Activated CD4-positive, alpha-beta memory T cell treated with anti-CD3 and anti-CD28 coated beads for 36 hours (primary cell): ENCODE measurements at places on chromosomes 2 and 18. TPM values are rescaled to one million over a fixed set of nuclear protein-coding genes. Genes with fewer than 3 reads are reported as not detected.
A peak's percentile ranks its signal among the peaks of the same experiment; 100 is the strongest.

GRCh38 chr18:42113529-42114191 is 158.6 kb downstream of the PIK3C3 start:
- H3K4me1 ChIP-seq, result peaks cover 12% of the 10 kb centered on the region
- H3K4me3 ChIP-seq, result no peak overlapping the region

- no peaks in the 10 kb centered on the region for H3K4me1 ChIP-seq
- no peak overlapping the region for H3K4me3 ChIP-seq
- no peak for DNase-seq
- no peaks in the 10 kb centered on the region for H3K27me3 ChIP-seq
Measured at GRCh38 chr2:18930971-18931370, 341.6 kb upstream of the NT5C1B start.

GRCh38 chr2:60641811-60642788 is 88.6 kb upstream of the BCL11A start:
- peak; percentile 17 for DNase-seq
- no peaks in the 10 kb centered on the region for H3K27me3 ChIP-seq
- no peaks in the 10 kb centered on the region for H3K36me3 ChIP-seq
- no peak overlapping the region for H3K4me3 ChIP-seq
- no peaks in the 10 kb centered on the region for H3K4me1 ChIP-seq
- H3K27ac ChIP-seq, result no peak overlapping the region

DNA sequence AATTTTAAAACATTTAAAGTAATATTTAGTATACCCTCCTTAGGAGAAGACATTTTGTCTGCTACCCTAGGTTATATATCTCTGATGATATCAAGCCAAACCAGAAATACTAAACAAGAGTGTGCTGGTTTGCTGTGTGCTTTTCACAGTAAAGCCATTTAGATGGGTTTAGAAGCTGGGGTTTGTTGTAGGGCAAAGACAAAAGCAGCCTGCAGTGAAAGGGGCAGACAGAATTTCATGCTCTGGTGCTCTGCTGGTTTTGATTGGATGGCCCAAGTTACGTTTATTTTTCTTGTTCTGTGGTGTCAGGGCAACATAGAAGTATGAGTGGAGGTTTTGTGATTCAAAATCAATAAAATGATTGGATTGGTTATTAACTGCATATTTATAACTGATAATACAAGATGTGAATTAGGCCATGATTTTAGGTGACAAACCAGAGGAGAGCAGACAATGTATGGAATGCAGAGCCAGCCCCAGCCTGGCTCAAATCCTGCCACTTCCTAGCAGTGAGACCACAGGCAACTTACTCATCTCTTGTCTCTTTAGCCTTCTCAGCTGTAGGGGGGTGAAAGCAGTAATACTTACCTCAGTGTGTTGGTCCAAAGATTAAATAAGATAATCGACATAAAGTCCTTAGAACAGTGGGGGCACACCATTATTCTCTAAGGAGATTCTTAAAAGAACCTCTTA is 30.9 kb upstream of the IER3IP1 start:
- H3K36me3 ChIP-seq, result no peaks in the 10 kb centered on the region
- H3K27ac ChIP-seq, result no peak overlapping the region
- no peaks in the 10 kb centered on the region for H3K4me1 ChIP-seq
- peaks cover 18% of the 10 kb centered on the region for H3K27me3 ChIP-seq

DNA sequence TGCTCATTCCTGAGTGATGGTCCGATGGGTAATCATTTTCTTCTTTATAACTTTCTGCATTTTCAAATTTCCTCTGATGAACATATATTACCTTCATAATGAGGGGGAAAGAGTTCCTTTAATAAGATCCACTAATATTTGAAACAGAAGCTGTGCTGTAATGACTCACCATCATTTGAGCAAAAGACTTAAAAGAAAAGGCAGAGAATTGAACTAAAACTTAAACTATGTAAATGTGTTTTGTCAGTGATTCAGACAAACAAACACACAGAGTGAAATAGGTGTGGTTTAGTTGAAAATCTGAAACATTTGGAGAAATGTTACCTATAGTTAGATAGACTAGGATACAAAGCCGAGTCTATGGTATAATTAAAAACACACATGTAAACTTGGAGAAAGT is 209.6 kb downstream of the STK39 start:
- peaks cover 37% of the 10 kb centered on the region for H3K4me1 ChIP-seq
- no peak for DNase-seq
- H3K36me3 ChIP-seq, result peaks cover 40% of the 10 kb centered on the region
- H3K4me3 ChIP-seq, result no peak overlapping the region
- no peaks in the 10 kb centered on the region for H3K27me3 ChIP-seq

DNA sequence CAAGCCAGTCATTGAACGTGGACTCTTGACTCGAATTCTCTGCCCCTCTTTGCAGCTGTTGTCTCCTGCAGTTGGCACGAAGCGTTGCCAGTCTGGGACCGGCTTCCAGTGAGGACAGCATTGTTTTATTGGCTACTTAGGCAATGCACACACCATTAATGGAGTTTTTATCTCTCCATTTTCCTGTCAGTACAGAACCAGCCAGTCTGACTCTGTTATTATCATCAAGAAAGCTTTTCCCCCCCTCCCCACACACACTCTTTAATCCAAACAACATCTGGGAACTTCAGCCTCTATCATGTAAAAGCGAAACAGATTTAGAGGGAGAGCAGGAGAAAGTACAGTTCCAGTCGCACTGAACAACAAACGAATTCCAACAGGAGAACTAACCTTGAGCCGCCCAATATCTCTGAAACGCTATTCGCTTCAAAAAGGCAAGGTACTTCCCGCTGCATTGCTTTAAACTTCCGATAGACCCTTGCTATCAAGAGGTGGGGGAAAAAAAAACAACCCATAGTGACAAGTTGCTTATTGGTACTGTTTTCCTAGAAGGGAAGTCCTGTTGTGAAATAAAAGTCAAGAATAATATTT is 38.2 kb downstream of the ACVR1 start:
- H3K4me3 ChIP-seq, result no peak overlapping the region
- peaks cover 16% of the 10 kb centered on the region for H3K36me3 ChIP-seq
- H3K4me1 ChIP-seq, result peaks cover 49% of the 10 kb centered on the region
- peak overlapping the region; percentile 5 for H3K27ac ChIP-seq
- no peaks in the 10 kb centered on the region for H3K27me3 ChIP-seq

DNA sequence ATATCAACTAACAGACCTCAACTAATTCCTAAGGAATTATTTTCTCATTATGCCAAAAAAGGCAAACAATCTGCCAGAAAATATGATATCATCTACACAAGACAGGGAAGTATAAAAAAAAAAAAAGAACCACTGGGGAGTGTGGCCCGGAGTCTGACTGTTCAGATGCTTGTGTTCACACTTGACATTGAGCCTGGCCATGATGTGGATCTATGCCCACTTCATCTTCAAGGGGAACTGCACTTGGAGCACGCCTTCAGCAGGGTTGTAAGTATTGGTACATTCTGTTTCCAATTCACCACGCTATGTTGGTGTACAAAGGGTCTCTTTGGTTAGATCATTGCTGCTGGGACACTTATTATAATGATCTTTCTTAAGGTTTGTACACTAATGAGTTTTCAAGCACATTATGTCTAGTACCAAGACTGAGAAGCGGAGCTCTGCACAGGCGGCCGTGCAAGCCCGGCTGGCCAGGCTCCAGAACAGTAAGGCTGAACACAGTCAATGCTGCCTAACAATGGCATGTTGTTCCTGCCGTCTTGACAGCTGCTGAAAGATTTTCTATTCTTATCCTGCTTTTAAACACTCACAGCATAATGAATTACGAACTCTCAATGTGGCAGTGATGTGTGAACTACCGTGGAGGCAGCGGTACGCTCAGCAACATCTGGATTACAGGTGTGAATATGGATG is 788.4 kb upstream of the SOX11 start:
- H3K4me1 ChIP-seq, result no peaks in the 10 kb centered on the region
- no peaks in the 10 kb centered on the region for H3K27me3 ChIP-seq
- H3K27ac ChIP-seq, result no peak overlapping the region
- DNase-seq, result no peak

- no peaks in the 10 kb centered on the region for H3K4me1 ChIP-seq
- H3K4me3 ChIP-seq, result no peak overlapping the region
- H3K36me3 ChIP-seq, result no peaks in the 10 kb centered on the region
Measured at GRCh38 chr2:208584378-208584985, 177.9 kb downstream of the PTH2R start.

DNA sequence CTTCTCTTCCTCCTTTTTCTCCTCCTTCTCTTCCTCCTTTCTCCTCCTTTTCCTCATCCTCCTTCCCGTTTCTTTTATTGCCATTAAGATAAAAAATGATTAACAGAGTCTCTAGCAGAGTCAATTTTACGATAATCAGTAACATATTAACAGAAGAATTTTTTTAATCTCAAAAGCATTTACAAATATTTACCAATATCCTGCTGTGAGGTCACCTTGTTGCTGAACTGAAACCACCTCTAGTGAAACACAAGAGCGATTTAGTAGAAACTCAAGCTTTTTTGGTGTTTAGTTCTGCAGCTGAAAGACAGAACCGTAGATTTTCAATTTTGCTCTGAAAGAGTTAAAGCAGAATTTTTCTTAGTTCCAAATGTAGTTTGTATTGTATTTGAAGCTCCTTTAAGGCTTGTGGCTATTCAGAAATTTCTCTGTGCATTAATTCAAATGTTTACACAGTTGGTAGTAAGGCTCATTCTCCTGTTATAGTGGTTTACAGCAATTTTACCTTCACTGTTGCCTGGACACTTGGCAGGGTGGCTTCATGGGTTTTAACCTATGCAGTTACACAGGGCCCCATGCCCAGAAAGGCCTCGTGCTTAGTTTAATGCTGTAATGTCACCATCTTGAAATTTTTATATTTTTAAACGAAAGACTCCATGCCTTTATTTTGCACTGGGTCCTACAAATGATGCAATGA is 1106.6 kb upstream of the FAM98A start:
- DNase-seq, result no peak
- no peaks in the 10 kb centered on the region for H3K4me1 ChIP-seq
- no peak overlapping the region for H3K4me3 ChIP-seq
- H3K27ac ChIP-seq, result no peak overlapping the region

DNA sequence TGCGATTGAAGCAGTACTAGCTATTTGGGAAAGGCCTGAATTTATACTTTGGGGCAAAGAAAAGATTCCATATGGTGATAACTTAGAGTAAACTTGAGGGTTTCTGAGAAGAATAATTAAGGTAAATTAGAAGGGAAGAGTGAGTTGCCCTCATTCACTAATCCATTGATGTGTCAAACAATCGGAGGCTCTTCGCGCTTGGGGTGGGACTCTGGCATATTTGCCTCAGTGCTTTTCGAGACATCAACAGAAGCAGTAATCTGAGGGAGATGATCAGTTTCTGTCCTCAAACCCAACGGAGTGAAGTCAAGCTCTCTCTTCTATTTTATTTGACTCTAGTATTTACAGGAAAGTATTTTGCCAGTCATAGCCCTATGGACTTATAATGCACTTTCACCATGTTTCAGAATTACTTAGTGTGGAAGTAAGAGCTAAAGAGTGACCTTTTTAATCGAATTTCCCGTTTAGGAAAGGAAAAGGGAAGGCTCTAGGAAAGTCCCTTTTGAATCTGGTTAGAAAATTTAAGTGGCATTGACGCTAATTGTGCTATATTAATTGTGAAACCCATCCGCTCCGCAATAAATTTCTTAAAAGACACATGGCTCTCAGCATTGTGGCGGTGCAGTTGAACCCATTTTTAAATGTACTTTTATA is 1.3 kb downstream of the RAB10 start:
- no peaks in the 10 kb centered on the region for H3K27me3 ChIP-seq
- peaks cover 27% of the 10 kb centered on the region for H3K4me1 ChIP-seq
- peak overlapping the region; percentile 91 for H3K27ac ChIP-seq
- H3K4me3 ChIP-seq, result peak overlapping the region; percentile 96
- DNase-seq, result peak; percentile 19

GRCh38 chr18:76908277-76908676 is 85.9 kb downstream of the ZNF236 start:
- H3K36me3 ChIP-seq, result peaks cover 34% of the 10 kb centered on the region
- no peaks in the 10 kb centered on the region for H3K4me1 ChIP-seq
- no peak overlapping the region for H3K27ac ChIP-seq
- no peak overlapping the region for H3K4me3 ChIP-seq
- H3K27me3 ChIP-seq, result no peaks in the 10 kb centered on the region
- no peak for DNase-seq

DNA sequence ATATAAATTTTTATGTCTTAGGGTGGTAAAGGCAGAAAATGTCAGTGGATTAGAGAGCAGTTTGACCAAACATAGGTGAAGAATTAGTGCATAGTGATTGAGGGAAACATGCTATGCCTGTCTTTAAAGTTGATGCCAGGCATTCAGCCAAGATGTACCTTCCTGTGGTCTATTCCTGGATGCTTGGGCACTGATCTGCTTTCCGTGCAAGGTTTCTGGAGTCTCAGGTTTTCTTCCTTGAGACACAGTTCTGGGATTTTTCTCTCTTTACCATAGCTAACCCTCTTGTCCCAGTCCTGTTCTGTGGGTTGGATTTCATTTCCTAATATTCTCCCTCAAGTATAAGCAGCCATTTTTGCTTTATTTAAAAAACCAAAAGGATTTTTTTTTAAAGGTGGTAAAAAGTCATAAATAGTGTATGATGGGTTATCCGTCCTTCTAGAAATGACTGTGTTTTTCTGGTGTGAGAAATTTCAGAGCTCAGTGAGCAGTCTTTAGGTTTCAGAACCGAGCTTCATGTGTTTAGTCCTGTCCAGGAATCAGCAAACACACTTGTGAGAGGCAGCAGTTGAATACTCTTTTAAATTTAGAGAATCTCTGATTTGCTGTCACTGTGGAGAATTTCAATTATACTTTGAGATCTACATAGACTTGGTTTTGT is 43.0 kb upstream of the CYBRD1 start:
- H3K27ac ChIP-seq, result no peak overlapping the region
- H3K4me1 ChIP-seq, result peaks cover 11% of the 10 kb centered on the region
- no peak overlapping the region for H3K4me3 ChIP-seq
- H3K27me3 ChIP-seq, result no peaks in the 10 kb centered on the region
- H3K36me3 ChIP-seq, result peaks cover 21% of the 10 kb centered on the region

GRCh38 chr2:14560716-14561115 is 71.8 kb upstream of the LRATD1 start:
- H3K27ac ChIP-seq, result no peak overlapping the region
- no peaks in the 10 kb centered on the region for H3K4me1 ChIP-seq
- H3K36me3 ChIP-seq, result no peaks in the 10 kb centered on the region
- no peak for DNase-seq
- H3K27me3 ChIP-seq, result no peaks in the 10 kb centered on the region
- H3K4me3 ChIP-seq, result no peak overlapping the region

DNA sequence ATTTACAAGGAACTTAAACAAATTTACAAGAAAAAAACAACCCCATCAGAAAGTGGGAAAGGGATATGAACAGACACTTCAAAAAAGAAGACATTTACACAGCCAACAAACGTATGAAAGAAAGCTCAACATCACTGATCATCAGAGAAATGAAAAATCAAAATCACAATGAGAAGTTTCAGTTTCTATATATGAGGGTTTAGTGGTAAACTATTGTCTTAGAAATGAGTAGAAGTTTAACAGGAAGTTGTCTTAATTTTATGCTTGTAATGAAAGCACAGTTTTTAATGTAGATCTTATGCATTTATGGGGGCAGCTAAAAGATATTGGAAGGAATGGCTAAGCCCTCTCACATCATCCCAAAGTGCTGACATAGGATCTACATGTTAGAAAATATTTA is 325.4 kb downstream of the ERBB4 start:
- H3K4me1 ChIP-seq, result no peaks in the 10 kb centered on the region
- H3K27ac ChIP-seq, result no peak overlapping the region
- DNase-seq, result no peak
- no peaks in the 10 kb centered on the region for H3K27me3 ChIP-seq
- H3K36me3 ChIP-seq, result no peaks in the 10 kb centered on the region

GRCh38 chr2:1799174-1799573 is 54.9 kb upstream of the PXDN start:
- DNase-seq, result no peak
- no peaks in the 10 kb centered on the region for H3K36me3 ChIP-seq
- H3K4me3 ChIP-seq, result no peak overlapping the region
- peaks cover 2% of the 10 kb centered on the region for H3K27me3 ChIP-seq
- no peaks in the 10 kb centered on the region for H3K4me1 ChIP-seq

Gene TRIM43B
- total RNA-seq, result not detected

Gene GPATCH11
- 13.0 TPM for total RNA-seq

Gene LIPG
- 0.17 TPM for total RNA-seq

Gene SMARCAL1
- total RNA-seq, result 25.2 TPM

Gene LRATD1
- not detected for total RNA-seq

Gene C2orf81
- 2.4 TPM for total RNA-seq
